ENCODE measurements at places on chromosomes 13 and 19. TPM values are rescaled to one million over a fixed set of nuclear protein-coding genes. Genes with fewer than 3 reads are reported as not detected.

The TNFSF13B gene
- total RNA-seq: 4.0 TPM

GRCh38 chr19:17948514-17948900 is 15.7 kb downstream of the CCDC124 start:
- no peak for DNase-seq

DNA sequence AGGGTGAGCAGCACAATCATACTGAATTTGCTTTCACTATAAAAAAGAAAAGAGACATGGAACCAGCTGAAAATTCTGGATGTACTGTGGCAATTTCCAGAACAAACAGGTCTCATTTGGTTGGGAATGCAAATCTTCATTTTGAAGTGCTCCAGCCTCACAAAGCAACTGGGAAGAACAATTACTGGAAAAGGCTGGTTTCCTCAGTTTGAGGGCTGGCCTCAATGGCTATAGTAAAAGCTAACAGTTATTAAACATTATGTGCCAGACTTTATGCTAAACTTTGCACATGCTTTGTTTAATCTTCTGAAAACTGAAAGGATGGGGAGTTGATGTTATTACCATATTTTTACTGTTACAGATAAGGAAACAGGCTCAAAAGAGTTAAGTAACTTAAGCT is 3.0 kb downstream of the OBI1 start:
- DNase-seq: no peak

GRCh38 chr13:52022356-52022755 is 2.1 kb upstream of the UTP14C start:
- no peak for DNase-seq
